Stimulated activated CD4-positive, alpha-beta T cell treated with anti-CD3 and anti-CD28 coated beads, Interleukin-2, amount 100 ng/mL, for 24 hours (primary cell): ENCODE measurements at places on chromosomes 7 and 10.
A peak's percentile ranks its signal among the peaks of the same experiment; 100 is the strongest.

GRCh38 chr10:110431659-110432058 lies 66.0 kb upstream of the DUSP5 start:
- DNase-seq = no peak

- DNase-seq = no peak
Observed at GRCh38 chr7:11196143-11196542, 222.5 kb downstream of the PHF14 start.

GRCh38 chr7:3399858-3400257 lies 98.8 kb downstream of the SDK1 start:
- DNase-seq = peak; percentile 2

DNA sequence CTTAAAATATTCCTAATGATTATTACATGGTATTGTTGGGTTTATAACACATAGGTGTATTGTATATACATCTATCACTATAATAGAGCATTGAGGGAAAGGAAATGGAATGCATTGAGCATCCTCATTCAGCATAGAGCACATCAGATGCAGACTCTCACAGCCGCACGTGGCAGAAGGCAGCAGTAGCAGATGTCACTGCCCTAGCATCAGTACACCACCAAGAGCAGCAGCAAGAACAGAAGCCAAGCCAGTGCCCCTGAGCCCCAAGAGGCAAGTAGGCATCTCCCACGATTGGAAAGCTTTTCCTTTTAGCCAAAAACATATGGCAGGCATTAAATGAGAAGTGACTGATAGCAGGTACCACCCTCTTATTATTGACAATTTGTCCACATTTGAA lies 510.0 kb downstream of the TNS3 start:
- DNase-seq = no peak

GRCh38 chr10:112490545-112490944 lies 43.5 kb downstream of the VTI1A start:
- DNase-seq = no peak
